ENCODE measurements at places on chromosomes 2 and 18.

DNA sequence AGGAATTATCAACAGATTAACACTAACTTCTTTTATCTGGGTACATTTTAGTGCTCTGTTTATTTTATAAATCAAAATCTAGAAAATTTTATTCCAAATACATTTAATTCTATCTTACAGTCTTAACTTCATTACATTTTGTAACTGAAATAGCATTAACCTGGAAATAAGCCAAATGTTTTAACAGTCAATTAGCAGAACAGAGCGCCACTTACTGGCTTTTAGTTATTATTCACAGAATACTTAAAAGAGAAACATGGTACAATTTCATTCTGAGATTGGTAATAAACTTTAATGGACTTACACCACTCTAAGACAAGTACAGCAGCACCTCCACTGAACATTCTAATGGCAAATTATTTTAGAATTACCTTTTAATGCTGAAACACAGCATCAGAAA is 38.6 kb downstream of the SS18 start:
- DNase-seq, result no peak

GRCh38 chr2:134758633-134759032 is 39.8 kb upstream of the TMEM163 start:
- no peak for DNase-seq

DNA sequence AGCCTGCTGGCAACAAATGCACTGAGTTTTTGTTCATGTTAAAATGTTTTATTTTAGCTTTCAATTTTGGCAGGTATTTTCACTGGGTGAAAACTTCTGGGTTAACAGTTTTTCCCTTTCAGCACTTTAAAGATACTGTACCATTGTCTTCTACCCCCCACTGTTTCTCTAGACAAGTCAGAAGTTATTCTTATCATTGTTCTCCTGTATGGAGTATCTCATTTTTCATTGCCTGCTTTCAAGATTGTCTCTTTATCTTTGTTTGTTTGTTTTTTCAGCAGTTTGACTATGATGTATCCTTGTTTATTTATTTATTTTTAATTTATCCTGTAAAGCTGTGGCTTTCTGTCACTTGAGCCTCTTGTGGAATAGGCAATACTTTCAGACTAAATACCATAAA is 277.0 kb downstream of the ICOS start:
- no peak for DNase-seq

DNA sequence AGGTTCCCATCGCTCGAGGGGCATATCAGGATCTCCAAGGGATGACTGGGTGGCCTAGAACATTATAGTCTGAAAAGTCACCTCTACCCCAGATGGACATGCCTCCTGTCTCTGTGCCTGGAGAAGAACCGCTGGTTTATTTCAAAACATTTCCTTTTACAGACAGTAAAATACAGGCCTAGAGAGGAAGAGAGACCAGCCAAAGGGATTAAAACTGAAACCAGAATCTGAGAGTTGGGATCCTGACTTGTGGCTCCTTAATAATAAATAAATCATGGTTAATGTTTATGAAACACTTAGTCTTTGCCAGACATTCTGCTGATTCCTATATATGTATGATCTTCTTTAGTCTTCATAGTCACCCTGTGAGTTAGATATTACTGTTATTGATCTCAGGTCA is 153.7 kb downstream of the DDX1 start:
- no peak for DNase-seq

GRCh38 chr2:61177727-61178549 is 15.9 kb downstream of the C2orf74 start:
- peak; percentile 17 for DNase-seq

DNA sequence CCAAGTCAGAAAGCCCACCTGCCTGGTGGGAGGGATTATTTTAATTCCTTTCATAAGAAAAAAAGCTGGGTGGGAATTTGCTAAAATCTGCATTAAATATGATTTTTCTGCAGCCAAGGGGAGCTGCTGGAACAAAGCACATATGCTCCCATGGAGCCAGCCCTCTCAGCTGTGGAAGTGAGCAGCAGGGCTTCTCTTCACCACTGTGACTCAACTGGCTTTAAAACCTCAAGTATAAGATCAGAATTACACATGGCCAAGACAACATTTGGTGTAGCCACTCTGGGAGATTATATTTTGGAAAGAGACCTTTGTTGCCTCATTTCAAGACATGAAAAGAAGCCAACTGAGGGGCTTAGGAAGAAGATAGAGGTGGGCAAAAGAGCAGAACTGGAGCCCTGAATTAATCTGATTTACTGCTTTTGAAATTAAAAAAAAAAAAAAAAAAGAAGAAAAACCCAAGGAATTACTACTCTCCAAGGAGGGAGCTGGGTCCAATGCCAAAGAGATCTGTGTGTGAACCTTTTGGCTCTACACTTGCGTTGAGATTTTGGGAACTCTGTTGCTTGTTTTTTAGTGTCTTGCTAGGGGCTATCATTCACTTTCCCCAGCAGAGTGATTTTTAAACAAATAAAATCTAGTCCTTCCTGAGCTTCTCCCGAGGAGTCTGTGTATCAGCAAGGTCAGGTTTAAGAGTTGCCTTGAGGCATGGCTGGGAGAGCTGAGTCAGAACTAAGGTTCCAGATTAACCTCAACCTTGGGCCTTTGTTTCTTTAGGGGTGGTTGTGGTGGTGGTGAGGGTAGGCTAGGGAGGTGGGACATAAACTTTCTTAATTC is 6.0 kb downstream of the LHCGR start:
- DNase-seq, result no peak

DNA sequence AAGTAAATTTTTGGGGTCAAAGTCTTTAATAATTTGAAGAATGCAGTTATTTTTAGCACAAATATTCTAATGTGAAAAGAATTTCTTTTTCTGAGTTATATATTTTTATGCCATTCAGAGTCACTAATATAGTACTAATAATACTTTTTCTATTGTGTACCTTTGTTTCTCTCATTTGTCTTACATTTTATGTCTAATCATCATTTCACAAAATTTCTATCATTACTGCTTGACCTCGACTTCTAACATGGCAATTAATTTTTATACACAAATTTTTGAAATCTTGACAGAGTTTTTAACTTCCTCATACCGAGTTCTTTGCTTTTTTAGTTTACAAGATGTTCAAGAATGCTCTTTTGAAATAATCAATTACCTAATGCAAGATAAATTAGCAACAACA is 8.4 kb upstream of the CPS1 start:
- DNase-seq, result no peak

Data from activated T-cell treated with anti-CD3 and anti-CD28 coated beads for 1 hour (primary cell).